ENCODE measurements at places on chromosomes 16 and 17.

DNA sequence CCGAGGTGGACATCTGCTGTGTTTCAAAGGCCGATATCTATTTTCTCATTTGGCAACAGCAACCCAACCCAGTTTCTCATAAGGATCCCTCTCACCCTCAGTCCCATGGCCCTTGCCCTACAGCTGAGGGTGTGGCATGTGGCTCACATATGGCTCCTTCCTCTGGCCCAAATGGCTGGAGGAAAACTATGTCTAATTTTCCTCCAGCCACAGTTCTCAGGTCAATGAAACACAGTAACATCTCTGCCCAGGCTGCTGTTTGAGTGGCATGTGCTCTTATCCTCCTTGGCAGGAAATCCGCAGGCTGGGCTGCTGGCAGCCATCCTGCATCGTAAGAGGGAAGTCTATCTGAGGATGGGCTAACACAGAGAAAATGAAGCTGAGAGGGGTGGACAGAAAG is 24.1 kb downstream of the SERPINF1 start:
- no peak for DNase-seq

- DNase-seq, result no peak
Measured at GRCh38 chr17:59377410-59377809, 46.0 kb downstream of the YPEL2 start.

GRCh38 chr17:13593757-13594156 is 8.0 kb downstream of the HS3ST3A1 start:
- DNase-seq, result no peak

GRCh38 chr17:21196126-21196525 is 17.8 kb downstream of the TMEM11 start:
- DNase-seq, result no peak

GRCh38 chr17:63430223-63430622 is 15.9 kb downstream of the CYB561 start:
- DNase-seq, result no peak

DNA sequence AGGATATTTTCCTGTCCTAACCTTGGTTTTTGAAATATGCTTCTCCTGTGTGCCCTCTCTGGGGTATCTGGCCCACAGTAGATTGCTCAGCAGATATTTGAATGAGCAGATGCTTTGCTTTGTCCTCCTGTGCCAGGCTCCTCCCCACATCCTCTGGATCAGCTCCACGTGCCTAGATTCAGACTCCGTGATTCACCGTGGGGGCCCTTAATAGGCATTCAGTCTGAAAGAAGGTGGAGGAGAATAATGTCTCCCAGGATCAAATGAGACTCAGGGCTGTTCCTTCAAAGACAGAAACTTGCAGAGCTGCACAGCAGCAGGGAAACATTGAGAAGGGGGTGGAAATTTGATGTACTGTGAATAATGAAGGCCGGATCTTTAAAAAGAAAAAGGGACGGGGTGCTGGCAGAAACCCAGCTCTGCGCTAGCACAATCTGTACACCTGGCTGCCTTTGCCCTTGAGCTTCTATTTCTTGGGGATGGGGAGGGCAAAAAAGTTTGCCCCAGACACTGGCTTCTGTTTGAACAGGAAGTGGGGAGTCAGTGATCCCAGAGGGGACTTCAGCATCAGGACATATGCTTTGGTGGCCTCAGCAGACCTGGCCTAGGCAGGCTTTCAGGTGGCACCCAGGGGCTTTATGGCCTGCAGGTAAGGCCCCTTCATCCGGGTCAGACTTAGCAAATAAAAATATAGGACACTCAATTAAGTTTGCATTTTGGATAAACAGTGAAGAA is 15.9 kb upstream of the SLC12A3 start:
- peak; percentile 75 for DNase-seq

DNA sequence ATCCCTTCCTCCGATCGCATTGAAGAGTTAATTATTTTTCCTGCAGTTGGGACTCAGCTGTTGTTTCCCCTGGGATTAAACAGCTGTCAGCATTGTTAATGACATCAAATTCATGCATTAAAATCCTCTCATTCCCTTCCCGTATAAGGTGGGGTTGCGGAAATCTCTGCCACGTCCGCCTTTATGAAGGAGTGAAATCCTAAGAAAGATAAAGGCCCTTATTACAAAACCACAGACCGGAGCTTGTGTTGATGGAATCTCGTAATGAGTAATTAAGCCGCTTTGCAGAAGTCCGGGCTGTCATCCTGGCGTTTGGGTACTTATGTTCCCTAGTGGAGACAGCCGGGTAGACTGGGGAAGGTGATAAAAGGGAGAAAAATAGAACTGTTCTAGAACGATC is 627.6 kb downstream of the MAF start:
- peak; percentile 82 for DNase-seq

DNA sequence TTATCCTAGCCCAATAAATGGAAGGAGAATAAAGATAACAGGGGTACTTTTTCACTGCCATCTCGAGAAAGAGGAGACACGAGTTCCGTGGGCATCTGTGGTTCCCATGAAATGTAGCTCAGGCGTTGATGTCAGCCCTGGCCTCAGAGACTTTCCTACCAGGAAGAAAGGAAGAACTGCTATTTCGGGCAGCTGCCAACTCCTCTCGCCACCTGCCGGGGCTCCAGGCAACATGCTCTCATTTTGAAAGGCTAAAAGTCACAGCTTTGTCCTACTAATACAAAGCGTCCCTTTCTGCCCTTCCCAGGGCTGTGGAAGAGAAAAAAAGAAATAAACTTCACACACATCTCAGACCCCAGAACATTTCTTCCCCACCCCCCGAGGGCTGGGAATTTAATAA is 65.8 kb downstream of the DHRS7C start:
- no peak for DNase-seq

GRCh38 chr17:61444831-61445230 is 7.4 kb upstream of the TBX4 start:
- no peak for DNase-seq

GRCh38 chr17:65560628-65561451 is 608 bp downstream of the AXIN2 start:
- peak; percentile 66 for DNase-seq

DNA sequence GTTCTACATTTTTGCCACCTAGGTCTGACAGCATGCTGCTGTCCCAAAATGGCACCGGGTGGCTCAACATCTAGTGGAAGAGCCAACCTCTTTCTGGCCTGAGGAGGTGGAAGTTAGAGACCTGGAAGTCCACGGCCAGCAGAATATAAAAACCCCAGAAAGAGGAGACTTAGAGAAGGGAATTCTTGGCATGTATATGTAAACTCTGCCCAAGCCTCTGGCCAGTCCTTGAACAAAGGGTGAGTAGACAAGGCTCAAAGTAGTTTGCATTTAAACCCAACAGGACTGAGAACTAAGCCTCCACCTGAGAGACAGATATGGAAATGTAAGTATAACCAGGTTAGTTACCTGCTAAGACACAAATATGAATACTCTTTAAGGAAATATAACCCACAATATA is 210.3 kb downstream of the GRIN2A start:
- DNase-seq, result no peak

GRCh38 chr16:53541326-53541725 is 38.3 kb upstream of the AKTIP start:
- no peak for DNase-seq

GRCh38 chr17:15238676-15239422 is 26.3 kb downstream of the PMP22 start:
- no peak for DNase-seq

- DNase-seq, result no peak
Measured at GRCh38 chr16:22265351-22265750, 31.9 kb upstream of the POLR3E start.

GRCh38 chr16:86625821-86626220 is 47.5 kb downstream of the FOXL1 start:
- no peak for DNase-seq

GRCh38 chr17:18190628-18191235 is 7.1 kb downstream of the ALKBH5 start:
- DNase-seq, result no peak

GRCh38 chr17:2694381-2695242 is 17.0 kb downstream of the CLUH start:
- DNase-seq, result no peak

DNA sequence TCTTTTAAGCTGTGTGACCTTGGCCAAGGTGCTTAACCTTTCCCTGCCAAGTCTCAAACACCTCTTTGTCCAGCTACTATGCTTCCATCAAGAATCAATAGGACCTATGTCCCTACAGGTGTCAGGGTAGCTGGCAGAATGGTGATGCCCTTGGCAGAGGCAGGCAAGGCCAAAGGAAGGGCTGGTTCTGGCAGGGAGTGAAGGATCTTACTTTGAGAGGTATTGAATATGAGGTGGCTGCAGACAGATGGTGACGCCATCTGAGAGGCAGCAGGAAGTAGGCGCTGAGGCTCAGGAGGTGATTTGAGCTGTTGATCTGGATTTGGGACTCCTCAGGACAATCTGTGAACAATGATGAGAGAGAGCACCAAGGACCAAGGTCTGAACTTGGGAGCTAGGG is 12.5 kb downstream of the ABCC3 start:
- no peak for DNase-seq
